ENCODE measurements at places on chromosomes 7 and 10.

GRCh38 chr10:16777473-16778370, 39.5 kb downstream of the RSU1 start:
- peak; percentile 71 for DNase-seq

DNA sequence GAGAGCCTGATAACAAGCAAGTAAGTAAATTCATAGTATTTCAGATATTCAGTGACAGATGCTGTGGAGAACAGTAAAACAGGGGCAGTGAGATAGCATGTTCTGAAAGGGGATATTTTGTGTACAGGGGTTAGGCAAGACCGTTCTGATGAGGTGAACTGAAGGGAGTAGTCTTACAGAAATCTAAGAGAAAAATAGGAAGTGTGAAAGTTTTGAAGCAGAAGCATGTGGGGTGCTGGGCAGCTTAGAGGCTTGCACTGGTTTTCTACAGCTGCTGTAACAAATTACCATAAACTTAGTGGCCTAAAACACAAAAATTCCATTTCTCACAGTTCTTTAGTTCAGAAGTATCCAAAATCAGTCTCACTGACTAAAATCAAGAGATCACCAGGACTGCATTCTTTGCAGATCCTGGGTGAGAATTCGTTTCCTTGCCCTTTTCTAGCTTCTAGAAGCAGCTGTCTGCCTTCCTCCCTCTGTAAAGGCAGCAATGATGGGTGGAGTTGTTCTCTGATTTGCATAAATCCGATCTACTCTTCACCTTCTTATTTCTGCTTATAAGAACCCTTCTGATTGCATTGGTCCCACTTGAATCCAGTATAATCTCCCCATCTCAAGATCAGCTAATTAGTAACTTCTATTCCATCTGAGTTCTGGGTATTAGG, 7.5 kb upstream of the KLF14 start:
- DNase-seq = no peak

DNA sequence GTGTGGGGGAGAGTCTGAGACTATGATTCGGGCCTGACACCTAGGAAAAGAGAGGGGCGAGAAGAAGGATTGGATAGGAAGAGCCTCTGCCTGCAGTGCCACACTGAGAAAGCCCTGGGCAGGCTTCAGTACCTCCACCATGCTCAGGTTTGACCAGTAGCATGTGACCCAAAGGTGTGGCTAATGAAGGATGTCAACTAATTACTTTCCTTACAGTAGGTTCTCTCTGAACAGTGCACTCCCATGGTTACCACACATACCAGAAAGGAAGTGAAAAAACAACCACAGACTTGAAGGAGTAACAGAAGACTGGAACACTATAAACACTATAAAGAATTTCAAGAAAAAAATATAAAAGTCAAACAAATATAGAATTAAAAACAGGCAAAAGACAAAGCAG, 46.2 kb downstream of the SEM1 start:
- no peak for DNase-seq

DNA sequence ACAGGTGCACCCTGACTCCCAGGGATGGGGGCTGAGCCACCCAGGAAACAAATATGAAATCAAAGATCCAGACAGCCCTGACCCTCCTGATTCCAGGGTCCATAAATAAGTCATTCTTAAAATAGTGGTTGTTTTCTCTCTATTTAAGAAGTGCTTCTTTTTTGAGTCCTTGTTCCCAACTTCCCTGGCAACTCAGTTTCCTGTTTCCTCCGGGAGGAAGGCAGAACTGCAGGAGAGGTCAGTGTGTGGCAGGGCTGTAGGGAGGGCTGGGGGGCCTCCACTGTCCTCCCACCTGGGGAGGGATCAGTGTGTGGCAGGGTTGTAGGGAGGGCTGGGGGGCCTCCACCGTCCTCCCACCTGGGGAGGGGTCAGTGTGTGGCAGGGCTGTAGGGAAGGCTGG, 88.7 kb upstream of the PDGFA start:
- no peak for DNase-seq

- DNase-seq = no peak
Measured at GRCh38 chr7:28811008-28811407, 147.1 kb downstream of the TRIL start.

- no peak for DNase-seq
Measured at GRCh38 chr10:26357203-26357602, 80.9 kb upstream of the APBB1IP start.

DNA sequence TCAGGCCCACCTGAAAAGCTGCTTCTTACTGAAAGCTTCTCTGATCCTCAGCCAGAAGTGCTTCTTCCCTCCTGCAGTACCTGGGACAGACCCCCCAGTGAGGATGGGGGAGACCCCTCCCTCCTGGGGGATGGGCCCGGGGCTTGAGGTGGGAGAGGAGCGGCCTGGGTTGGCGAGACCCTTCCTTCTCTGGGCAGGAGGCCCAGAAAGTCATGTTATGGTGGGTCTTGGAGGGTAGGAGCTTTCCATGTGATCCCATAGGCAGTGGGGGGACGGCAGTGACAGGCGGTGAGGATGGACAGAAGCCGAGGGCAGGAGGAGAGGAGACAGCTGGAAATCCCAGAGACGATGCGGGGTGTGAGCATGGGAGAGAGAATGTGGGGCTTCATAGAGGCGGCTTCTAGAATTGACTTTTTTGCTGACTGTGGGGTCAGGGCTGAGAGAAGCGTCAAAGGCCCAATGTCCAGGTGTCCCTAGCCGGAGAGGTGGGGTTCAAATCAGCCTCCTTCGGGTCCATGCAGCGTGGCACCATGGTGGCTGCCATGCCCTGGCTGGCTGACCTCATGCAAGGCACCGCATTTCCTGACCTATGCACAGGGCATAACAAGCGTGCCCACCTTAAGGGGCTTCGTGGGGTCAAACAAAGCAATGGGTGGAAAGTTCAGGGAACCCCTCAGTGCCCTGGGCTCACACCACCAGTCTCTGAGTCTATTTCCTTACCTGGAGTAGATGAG, 154.0 kb downstream of the UBE2H start:
- no peak for DNase-seq

DNA sequence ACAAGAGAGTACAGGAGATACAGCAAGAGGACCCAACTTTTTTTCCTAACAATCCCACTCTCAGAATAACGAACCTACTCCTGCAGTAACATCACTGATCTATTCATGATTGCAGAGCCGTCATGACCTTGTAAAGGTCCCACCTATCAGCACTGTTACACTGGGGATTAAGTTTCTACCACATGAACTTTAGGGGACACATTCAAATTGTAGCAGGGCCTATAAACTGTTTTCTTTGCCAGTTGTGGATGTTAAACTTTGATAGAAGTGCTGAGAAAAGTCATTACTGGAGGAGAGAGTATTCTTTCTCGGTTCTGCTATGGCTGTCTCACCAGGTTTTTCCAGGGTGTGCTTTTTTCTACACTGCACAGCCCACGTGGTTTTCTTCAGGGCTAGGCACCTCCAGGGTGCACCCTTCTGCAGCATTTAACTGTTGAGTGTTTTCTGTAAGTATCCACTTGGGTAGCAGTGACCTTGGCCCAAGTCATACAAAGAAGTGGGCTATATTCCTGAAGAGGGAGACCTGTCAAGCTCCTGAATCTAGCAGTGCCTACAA, 131.6 kb upstream of the AHR start:
- no peak for DNase-seq

All from CD4-positive, alpha-beta T cell treated with Interleukin-2 at 100 ng/mL for 4 hours (primary cell).